ENCODE measurements at places on chromosomes 11 and 22.

- DNase-seq: no peak
Observed at GRCh38 chr22:20978419-20978818, 3.7 kb upstream of the LZTR1 start.

DNA sequence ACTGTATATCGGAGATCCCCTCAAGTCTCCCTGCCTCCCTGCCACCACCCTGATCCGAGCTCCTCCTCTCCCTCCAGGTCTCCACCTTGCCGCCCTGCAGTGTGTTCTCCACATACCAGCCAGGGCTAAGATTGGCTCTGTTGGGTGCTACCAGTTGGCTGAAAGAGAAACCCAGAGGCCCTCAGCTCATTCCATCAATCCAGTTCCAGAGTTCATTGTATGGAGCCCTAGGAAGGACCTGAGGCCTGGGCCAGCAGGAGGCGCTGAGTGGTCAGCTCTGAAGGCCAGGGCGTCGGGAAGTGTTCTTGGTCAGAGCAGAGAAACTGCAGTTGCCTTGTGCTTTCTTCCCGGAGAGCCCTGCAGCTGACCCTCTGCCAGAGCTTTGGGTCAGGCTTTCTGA is 2.2 kb upstream of the TOP3B start:
- no peak for DNase-seq

DNA sequence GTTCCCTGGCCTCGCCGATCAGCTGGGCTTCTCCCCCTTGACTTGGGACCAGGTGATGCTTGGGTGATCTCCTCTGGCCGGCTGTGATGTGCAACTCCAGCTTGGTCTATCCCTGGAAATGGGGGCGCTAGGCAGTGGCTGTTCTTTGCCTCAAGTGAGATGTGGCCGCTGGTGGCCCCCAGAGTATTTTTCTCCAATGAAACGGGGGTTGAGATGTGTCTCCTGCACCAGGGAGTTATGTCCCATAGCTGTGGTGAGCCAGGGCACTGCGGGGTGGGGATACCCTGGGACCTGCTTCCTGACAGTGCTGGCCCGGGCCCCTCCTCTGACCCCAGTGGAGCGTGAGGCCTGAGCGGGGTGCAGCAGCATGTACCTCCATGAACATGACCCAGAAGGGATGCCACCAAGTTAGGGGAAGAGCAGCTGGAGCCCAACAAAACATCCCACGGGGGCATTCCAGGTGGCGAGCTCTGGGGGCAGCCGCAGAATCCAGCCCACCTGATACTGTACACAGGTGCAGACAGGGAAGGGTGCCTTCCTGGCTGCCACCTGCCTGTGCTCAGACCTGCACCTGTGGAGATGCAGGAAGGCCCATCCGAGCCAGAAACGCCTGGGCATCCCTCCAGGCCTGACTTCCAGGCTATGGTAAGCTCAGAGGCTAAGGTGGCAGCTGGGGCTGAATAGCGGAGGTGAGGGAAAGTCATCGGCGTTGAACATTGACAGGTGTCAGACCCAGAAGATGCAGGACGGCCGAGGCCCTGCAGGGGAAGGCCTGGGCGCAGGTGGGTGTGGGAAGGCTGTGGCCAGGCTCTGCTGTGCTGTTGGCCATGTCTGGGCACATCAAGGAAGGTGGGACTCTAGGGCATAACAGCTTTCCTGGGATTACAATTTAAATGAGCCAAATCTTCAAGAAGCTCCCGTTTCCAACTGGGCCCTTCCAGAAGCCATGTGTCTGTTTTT is 97.3 kb downstream of the CTTN start:
- no peak for DNase-seq

DNA sequence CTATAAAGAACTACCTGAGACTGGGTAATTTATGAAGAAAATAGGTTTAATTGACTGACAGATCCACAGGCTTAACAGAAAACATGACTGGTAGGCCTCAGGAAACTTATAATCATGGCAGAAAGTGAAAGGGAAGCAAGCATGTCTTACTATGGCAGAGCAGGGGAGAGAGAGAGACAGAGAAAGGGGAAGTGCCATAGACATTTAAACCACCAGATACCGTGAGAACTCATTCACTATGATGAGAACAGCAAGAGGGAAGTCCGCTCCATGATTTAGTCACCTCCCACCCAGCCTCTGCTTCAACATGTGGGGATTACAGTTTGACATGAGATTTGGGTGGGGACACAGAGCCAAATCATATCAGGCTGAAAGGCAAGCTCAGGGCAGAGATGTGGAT is 327.1 kb upstream of the DDI1 start:
- DNase-seq: no peak

DNA sequence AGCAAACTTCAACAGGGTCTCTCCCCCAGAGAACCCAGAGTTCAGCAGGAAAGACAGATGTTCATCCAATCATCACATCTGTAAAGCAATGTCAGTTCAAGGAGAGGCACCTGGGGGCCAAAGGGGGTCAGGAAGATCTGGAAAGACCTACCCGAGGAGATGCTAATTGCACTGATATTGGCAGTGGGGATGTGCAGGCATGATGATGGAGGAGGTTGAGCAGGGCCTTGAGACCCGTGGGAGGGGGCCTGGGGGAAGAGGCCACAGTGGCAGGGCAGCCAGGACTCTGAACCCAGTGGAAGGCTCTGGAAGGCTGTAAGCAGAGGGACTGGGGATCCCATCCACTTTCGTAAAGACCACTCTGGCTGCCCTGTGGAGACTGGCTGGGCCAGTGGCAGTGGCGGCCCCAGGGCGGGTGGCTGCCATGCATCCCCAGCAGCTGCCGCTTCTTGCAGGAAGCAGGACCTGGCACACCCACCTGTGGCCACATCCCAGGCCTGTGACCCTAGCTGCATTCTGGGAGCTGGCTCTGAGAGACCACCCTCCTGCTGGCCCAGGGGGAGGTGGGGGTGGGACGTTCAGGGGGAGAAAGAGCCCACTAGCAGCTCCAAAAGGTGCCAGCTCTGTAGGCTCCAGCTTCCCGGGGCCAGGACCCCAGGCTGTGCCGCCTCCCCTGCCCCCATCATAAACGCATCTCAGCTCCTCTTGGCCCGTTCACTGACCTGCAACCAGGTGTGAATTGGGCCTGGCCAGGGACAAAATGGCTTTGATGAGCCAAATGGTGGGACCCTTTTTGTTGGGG is 59.9 kb upstream of the FGF3 start:
- DNase-seq: no peak

GRCh38 chr11:134524201-134524600 is 112.2 kb upstream of the B3GAT1 start:
- no peak for DNase-seq
